ENCODE measurements at places on chromosomes 12 and 14. TPM values are rescaled to one million over a fixed set of nuclear protein-coding genes. Genes with fewer than 3 reads are reported as not detected.

Gene GPRC5A
- total RNA-seq = 0.31 TPM

GRCh38 chr12:88615490-88615889 lies 35.2 kb upstream of the KITLG start:
- DNase-seq = no peak

DNA sequence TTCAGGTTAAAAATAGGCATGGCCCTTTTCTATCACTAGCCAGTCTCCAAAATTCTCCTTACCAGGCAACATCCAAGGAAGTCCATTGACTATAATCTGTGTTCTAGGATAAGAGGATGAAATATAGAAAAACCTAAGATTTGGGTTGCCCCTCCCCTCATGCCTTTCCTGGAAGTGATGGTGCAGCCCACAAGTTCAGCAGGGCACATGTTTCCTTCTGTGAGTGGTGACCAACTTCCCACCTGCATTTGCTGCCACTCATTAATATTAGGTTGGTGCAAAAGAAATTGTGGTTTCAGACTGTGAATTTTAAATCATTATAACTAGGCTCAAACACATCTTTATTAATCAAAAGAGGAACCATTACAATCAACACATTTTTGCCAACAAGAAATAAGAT lies 250.5 kb upstream of the FKBP4 start:
- no peak for DNase-seq

DNA sequence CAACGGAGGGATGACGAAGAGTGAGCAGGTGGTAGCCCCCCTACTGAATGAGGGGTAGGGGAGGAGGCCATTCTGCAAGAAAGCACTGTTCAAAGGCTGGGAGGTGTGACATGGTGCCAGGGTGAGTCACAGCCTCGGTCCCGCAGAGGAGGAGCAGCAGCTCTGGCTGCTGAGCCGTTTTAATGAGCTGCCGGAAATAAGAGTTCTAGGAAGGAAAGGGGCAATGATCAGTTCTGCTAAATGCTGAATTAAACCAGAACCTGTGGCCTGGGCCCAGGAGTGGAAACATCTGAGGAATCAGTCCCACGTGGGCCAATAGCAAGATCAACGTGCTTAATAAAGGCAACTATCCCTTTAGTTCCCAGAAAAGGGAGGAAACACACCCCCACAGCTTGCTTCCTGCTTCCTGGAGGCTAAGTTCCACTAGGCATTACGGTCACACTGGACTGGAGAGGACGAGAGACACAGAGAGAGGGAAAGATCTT lies 3.6 kb downstream of the ABCD4 start:
- no peak for DNase-seq
